ENCODE measurements at places on chromosomes 3 and 15. TPM values are rescaled to one million over a fixed set of nuclear protein-coding genes. Genes with fewer than 3 reads are reported as not detected.

Gene CCR5
- total RNA-seq, result 80.2 TPM

Gene SEMA5B
- total RNA-seq, result 0.30 TPM

GRCh38 chr15:96165081-96165480 is 165.4 kb upstream of the NR2F2 start:
- no peak for DNase-seq

- DNase-seq, result no peak
Observed at GRCh38 chr3:58528629-58529028, 8.4 kb downstream of the ACOX2 start.

DNA sequence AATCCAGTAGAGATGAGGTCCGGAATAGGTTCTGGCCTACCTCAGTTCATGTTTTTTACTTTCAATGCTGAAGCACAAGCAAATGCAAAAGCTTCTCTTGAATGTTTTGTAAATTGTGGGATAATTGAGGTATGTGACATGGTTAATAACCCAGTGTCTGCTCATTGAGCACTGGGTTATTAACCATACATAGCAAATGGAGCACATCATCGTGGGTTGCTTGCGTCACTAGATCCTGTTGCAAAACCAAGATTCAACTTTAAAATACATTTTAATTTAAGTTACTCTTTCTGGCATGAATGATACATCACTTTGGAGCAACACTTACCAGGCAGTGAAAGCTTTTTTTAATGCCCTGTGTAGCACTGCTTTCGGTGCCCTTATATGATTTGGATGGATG is 165.6 kb downstream of the IGF1R start:
- DNase-seq, result no peak

DNA sequence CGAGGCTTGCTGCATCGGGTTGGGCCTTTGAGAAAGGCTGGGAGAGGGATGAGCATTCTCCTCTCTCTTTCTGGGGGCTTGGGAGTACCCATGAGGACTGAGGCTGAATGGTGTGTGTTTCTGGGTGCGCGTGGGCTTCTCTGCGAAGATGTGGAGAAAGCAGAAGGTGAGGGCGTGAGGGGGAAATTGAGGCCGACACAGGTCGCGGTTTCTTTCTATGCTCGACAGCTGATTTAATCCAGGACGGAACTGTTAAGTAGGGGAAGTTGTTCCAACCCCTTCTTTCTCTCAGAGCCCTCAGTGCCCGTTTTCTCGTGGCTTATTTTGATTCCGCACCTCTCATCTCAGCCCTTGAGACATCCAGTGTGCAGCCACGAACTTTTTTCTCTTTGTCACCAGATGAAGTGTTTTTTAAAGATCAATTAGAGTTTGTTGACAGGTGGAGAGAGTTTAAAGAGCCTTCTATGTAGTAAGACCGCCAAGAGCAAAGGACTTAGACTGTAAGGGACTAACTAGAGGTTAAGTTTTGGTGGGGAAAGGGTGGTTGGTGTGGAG is 711 bp downstream of the STARD9 start:
- no peak for DNase-seq

DNA sequence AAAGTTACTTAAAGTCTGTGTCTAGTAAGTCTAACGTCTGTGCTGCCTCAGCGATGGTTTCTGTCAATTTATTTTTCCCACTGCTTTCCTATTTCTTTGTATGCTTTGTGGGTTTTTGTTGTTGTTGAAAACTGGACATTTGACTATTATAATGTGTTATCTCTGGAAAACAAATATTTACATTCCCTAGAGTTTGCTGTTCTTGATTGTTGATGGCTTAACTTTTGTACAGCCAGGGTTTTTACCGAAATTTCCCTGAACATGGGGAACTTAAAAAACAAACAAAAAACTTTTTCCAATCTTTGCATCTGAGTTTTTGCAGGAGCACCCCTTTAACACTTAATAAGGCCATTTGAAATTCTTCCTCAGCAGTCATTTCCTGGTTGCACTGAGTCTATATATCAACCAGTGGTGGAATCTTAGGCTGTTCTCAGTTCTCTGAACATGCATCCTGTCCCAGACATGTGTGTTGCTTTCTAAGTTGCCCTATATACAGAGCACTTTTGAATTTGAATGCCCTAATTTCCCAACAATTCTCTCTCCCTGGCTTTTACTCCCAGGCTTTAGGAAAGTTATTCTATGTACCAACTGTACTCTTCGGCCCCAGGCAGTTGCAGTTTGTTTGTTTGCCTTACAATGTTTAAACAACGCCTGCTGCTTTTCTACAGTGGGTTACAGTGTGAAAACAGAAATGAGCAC is 11.8 kb upstream of the PIAS1 start:
- DNase-seq, result no peak

Data from activated CD4-positive, alpha-beta memory T cell treated with anti-CD3 and anti-CD28 coated beads, Interleukin-2, amount 10 ng/mL, durations not matched to agents 7 days and 5 days (primary cell).